ENCODE measurements at places on chromosomes 16 and 17.

- peak; percentile 14 for DNase-seq
These were observed 1.6 kb upstream of the LDAF1 start for GRCh38 chr16:21156767-21157467.

GRCh38 chr16:57341441-57342303, 16.9 kb upstream of the CCL22 start:
- DNase-seq, result no peak

GRCh38 chr16:3157229-3158025, 22.6 kb downstream of the ZNF213 start:
- peak; percentile 79 for DNase-seq

DNA sequence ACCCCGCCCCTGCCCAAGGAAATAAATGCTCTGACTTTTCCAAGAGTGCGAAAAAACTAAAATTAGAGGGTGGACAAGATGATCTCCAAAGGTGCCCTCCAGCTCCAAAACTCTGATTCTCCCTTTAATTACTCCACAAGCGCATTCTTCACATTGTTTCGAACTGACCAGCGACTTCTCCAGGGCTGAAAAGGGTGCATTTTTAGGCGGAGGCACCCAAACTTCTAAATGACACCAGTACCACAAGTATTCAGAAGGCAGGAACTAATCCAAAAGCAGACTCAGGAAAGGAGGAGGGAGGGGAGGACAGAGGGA, 750 bp downstream of the ZFHX3 start:
- no peak for DNase-seq

GRCh38 chr16:54055191-54055590, 231.4 kb downstream of the IRX3 start:
- no peak for DNase-seq

DNA sequence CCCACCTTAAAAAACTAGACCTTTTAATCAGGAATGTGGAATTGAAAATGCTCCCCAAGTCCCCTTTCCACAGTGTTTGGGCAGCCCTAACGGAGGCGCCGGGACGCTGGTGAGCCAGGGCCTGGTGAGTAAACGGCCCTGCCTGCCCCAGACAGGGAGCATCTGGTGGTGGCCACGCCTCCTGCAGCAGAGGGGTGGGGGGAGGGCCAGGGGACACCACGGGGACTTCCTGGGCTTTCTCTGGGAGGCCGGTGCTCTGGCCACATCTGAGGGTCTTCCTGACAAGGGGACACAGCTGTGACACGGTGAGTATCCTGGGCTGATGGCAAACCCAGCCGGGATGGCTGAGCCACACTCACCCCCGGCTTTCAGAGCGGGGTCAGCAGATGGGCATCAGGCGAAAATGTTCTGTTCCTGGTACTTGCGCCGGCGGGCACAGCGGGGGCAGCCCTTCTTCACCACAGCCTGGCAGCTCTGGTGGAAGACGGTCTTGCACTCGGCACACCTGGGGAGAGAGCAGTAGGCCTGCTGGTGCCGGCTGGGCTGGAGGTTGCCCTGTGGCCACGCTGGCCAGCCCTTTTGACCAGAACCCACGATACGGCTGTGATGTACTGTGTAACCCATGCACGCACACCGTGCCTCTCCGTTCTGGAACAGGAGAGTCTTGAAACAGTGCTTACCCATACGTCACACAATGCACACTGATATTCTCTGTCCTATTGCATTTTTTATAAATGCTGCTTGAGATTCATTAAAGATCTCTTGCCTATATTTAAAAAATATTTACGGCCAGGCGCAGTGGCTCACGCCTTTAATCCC, 5.0 kb upstream of the ARHGAP27 start:
- DNase-seq, result no peak
